ENCODE measurements at places on chromosomes 7 and 10.

GRCh38 chr7:17716816-17717215 is 223.5 kb downstream of the SNX13 start:
- DNase-seq, result no peak

GRCh38 chr10:69842020-69842419 is 40.3 kb downstream of the COL13A1 start:
- no peak for DNase-seq

- DNase-seq, result no peak
Observed at GRCh38 chr10:112382515-112383235, 8.8 kb downstream of the ACSL5 start.

DNA sequence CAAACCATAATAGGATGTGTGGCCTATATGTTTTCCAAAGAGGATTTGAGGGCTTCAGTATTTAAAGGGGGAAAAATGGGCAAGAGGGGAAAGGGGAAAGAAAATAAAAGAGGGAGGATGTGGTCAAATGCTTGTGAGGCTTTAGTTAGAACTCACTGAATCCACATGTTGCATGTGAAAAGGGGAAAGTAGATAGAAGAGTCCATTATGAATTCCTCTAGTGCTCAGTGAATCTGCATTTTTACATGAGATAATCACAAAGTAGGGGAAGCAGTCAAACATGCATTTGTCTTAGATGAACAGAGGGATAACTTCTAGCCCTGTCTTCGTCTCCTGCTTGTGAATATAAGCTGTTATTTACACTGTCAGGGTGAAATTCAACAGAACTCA is 24.6 kb upstream of the AKAP9 start:
- no peak for DNase-seq

- DNase-seq, result no peak
Observed at GRCh38 chr7:102811942-102812678, 63.3 kb downstream of the FAM185A start.

GRCh38 chr10:44326474-44327030 is 58.3 kb downstream of the CXCL12 start:
- no peak for DNase-seq

DNA sequence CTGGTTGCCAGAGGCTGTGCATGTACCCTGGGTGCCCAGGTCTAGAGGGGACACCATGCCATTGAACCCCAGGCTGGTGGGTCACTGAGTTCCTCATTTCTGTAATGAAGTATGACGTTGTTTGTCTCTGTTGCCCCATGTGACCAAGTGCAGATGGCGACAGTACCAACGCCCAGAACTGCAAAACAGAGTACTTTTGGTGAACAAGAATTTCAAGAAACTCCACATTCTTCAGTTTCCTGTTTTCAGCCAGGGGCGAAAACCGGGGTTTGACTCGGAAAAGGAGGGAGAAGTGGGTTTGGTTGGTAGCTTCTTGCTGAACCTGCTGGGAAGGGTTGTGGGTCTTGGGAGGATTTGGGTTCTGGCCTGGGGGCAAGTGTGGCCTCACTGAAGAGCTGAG is 18.2 kb downstream of the CYP17A1 start:
- no peak for DNase-seq

DNA sequence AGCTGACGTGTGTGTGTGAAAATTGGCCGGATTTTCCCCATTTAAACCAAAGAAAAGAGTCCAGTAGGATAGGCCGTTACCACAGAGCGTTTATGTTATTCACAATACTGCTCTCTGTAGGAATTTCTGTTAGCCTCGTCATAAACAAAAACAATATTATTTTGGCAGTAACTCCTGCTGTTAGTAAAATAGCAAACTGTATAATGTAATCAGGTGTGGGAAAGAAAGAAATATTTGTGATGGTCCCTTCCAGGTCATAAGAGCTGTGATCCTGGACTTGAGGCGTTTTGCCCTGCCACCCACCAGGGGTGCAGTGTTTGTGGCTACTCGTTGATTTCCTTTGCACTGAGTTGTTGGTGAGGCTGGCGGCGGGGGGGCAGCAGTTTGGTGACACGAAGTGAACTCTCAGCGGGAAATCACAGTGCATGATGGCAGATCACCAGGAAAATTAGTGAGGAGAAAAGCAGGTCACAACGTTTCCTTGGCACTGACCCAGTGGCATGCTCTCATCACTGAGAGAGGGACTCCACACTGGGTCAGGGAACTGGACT is 2.8 kb downstream of the EEPD1 start:
- no peak for DNase-seq

GRCh38 chr10:125134916-125135770 is 25.2 kb downstream of the CTBP2 start:
- DNase-seq, result no peak

GRCh38 chr7:96855139-96855538 is 145.5 kb upstream of the SEM1 start:
- DNase-seq, result no peak

DNA sequence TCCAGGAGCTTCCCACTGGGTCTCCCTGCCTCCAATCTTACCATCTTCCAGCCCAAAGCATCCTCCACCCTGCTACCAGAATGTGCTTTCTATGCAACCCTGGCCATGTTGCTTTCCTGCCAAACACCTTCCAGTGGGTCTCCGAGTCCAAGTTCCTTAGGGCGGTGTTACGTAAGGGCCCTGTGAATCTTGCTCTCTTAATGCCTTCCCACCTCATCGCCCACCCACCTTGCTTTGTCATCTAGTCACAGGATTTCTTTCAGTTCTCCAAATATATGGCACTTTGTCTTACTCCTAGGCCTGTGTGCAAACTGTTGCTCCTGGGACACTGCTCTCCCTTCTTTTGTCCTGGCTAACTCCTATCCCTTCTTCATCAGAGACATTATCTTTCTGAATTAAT is 344.5 kb downstream of the RPS24 start:
- no peak for DNase-seq

Data from activated CD8-positive, alpha-beta memory T cell treated with anti-CD3 and anti-CD28 coated beads, Interleukin-2, amount 50 U/mL, for 4 hours (primary cell).